ENCODE measurements at places on chromosomes 2 and 18.

GRCh38 chr18:70195014-70195614 is 10.4 kb downstream of the RTTN start:
- DNase-seq, result no peak

DNA sequence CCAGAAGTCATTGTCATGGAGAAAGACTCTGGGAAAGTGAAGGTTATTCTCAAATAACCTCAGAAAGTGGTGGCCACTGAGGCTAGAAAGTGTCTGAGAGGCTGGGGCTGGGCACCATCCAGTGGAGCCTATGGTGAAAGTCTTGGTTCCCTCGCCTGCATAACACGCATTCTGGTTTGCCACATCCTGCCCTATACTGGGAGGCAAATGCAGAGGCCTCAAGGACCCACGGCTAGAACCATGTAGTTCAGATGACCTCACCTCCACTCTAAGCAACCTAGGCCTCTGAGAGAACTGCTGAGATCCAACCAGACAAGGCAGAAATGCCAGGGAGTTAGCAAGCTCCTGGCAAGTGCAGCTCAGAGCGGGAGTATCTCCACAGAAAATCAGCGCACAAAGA is 5.1 kb downstream of the ITGB6 start:
- no peak for DNase-seq

DNA sequence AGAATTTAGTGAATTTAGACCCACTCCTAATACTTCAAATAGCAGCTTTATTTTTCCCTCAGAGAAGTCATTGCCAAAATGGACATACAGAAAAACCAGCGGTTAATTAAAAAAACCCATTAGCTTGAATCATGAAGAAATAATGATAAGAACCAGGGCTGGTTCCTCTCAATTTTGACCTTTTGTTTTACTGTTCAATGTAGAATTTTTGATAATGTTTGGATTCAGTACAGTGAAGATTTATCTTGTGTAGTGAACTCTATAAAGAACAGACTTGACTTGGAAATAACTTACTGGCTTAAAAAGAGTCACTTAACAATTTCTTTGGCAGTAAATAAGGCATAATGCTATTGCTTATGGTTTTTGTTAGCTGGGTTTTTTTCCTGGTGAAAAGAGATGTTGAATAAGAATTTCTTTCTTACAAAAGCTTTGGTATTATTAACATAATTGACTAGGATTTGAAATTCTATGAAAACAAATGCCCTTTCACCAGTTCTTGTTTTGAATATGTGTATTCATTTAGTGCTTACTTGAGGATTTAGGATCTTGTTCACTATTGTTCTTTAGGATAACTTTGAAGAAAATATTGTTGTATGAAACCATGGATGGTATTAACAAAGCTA is 73.4 kb upstream of the ITPRID2 start:
- no peak for DNase-seq

GRCh38 chr18:22579271-22579670 is 161.6 kb upstream of the CTAGE1 start:
- DNase-seq, result no peak

DNA sequence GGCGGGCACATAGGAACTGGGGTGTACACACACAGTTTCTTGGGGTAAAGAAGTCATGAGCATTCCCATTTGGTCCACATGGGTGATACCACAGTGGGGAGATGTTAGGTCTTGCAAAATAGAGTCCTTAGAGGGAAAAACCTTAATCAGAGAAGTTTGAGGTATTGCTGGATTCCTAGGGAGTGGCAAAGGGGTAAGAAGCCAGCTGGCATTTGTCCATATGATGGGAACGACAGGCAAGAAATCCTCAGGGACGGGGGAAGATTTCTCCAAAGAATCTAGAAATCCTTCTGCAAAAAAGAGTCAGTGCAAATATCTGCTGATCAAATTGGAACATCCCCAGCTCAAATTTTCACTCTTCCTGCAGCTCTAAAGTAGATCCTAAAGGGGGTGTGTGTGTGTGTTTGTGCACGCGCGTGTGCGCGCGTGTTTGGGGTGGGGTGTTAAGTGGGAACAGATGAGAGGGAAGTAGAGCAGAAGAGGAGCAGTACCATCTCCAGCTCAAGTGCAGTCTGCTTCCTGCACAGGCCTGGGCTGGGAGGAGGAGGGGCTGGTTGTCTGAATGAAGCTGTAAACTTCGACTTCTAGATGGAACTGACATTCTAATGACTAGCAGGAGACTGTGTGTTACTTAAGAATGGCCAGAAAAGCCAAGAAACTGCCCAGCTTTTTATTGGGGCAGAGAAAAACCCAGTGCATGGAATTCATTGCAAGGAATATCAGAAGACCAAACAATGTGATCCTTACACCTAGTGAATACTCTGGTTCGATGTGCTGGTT is 168.0 kb downstream of the SPP2 start:
- DNase-seq, result no peak

DNA sequence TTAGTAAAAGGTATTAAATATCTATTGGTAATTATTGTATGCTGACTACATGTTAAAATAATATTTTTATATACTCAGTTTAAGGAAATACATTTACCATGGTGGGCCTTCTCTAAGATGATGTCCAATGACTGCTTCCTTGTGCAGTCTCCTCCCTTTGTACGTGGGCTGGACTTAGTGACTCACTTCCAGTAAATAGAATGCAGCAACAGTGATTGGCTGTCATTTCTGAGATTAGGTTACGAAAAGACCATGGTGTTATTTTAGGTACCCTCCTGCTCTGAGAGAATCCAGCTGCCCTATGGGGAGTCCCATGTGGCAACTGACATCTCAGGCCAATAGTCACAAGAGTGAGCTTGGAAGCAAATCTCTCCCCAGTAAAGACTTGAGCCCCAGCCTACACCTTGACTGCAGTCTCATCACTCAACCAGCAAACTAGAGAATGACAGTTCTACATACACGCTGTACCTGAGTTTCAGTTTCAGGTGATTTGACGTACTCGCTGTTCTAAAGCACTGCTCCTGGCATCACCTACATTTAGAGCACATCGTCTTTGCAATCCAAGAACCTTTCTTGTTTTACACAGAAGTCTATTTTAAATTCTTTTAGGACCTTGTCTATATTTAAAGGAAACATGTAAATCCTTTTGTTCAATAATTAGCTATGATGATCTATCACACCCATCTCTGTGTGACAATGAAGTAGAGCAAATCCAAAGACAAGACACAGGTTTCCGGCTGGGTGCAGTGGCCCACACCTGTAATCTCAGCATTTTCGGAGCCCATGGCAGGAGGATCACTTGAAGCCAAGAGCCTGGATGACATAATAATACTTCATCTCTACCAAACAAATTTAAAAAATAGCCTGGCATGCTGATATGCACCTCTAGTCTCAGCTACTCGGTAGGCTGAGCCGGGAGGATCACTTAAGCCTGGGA is 87.2 kb downstream of the COBLL1 start:
- DNase-seq, result no peak

DNA sequence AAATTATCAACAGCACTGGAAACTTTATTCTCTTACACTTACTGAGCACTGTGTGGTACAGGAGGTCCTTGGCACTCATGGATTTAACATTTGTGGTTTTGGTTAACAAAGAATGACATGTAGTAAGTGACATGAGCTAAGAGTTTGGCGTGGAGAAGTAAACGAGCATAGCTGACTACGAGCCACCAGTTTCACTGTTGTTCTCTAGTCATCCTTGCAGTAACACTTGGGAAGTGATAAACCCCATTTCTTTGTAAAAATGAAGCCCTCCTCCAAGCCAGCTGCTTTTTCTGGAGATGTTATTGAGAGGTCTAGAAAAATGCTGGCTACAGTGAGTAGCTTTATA is 32.7 kb downstream of the QPCT start:
- no peak for DNase-seq

DNA sequence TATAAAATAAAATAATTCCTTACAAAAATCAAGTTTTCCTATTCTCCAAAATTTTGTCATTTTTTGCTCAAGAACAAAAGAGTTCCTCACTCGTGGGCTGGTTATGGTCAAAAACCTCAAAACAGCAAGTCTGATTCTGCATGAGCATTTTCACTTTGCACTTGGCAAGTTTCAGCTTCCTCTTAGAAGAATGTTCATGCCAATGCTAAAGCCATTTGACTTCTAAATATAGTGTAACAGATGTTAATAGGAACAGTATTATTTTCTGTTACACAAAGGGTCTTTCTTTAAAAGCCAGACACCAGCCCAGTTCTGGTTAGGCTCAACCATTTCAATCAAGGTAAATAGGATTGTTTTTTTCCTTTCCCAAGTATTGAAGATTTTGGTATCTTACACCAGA is 261.3 kb upstream of the CCDC68 start:
- no peak for DNase-seq

DNA sequence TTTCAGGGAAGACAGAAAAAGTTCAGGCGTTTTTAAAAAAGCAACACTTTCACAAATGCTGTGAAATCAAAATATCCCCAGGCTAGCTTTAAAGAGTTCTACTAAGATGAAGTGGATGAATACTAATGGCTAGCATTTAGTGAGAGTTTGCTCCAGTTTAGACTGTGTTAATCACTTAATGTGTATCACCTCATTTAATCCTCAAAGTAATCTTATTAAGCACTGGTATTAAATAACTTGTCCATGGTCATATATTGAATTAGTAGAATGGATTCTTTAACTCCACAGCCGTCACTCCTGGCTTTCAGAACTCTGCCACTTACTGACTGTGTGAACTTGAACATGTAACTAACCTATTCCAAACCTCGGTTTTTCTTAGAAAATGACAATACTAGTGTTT is 66.0 kb downstream of the CABYR start:
- no peak for DNase-seq

DNA sequence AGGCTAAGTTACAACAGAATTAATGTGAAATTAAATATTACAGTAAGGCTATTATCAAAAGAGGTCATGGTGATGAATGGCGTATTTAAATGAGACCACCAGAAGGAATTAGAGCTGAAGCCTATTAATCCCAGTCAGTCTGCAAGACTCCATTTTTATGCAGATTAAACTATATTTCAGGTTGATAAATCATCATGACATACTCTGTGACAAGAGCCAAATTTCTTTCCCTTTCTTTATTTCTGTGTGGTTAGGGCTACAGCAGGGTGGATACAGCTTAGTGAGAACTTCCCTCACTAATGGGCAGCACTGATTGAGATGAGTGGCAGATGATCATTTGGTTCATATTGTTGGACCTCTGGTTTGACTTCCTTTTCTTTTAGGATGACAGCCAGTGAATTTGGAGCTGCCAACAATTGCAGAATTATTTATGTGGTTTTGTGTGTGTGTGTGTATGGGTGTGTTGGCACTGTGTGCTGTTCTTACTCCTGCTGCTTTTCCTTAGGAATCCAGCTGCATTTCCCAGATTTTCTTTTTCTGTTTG is 481.3 kb downstream of the PIK3C3 start:
- no peak for DNase-seq

DNA sequence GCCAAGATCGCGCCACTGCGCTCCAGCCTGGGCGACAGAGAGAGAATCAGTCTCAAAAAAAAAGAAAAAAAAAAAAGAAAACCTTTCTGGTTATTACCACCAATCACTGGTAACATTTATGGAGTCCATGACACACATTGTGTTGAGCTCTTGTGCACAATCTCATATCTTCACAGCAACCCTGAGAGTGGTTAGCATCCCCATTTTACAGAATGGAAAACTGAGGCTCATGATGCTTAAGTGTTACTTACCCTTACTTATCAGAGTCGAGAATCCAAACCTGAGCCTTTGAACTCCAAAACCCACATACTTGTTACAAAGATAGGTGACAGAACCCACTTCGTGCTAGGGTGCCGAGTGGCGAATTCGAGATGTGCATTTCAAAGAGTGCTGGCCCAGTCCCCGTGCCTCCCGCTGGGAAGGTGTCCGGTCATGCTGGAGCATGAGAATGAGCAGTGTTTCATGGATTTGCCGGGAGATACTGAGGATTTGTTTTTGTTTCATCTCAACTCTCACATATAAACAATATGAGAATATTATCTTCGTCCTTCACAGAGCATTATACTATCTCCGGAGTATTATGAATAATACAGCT is 50.9 kb downstream of the CYP27C1 start:
- no peak for DNase-seq

- no peak for DNase-seq
These were observed 1130.9 kb upstream of the SLC39A10 start for GRCh38 chr2:194526121-194526520.

GRCh38 chr18:11366410-11366809 is 217.0 kb upstream of the PIEZO2 start:
- no peak for DNase-seq

GRCh38 chr2:69715964-69716363 is 26.0 kb upstream of the ANXA4 start:
- no peak for DNase-seq

GRCh38 chr2:205034034-205034433 is 488.8 kb downstream of the PARD3B start:
- no peak for DNase-seq

DNA sequence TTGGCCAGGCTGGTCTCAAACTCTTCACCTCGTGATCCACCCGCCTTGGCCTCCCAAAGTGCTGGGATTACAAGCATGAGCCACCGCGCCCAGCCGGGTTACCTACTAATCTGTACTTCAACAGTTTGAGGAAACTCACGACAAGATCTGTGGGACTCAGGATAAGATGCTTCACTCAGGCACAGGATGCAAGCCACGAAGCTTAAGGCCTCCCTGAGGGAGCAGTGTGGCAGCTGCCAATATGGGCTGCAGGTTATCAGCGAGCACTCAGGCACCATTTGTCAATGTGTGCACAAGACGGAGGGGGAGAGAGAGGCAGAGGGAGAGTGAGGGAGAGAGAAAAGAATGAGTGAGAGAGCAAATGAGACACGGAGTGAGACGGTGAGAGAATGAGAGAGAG is 173.6 kb upstream of the RAB6C start:
- DNase-seq, result no peak

DNA sequence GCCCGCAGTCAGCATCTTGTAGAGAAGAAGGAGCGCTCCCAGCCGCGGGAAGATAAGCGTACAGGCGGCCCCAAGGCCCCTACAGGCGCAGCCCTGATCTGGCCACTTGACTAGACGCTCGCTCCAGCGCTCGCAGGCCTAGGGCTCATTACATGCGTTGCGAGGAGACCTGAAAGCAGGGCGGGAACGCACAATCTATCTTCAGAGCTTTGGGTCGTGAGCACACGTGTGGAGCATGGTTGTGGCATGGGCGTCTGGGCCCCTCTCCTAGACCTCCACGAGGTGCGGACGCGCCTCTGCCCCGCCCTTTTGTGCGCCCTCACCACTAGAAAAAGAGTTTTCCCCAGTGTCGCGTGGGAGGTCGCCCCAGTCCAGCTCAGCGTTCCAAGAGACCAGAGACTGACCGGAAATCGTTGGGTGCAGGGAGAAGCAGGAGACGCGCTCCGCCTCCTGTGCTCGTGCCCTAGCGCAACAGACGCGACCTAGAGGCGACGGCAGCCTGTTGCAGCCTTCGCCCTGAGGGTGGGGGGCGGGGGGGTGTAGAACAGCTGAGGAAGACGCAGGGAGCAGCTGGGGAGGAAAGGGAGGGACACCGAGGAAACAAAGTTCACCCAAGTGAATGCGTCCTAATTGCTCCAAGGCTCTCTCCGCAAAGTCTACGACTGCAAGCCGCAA is 12.6 kb downstream of the NR4A2 start:
- no peak for DNase-seq

GRCh38 chr2:26740890-26741302 is 23.2 kb upstream of the SLC35F6 start:
- no peak for DNase-seq
